ENCODE measurements at places on chromosomes 1 and 21. TPM values are rescaled to one million over a fixed set of nuclear protein-coding genes. Genes with fewer than 3 reads are reported as not detected.

GRCh38 chr1:245512181-245512888, 357.6 kb downstream of the KIF26B start:
- DNase-seq: no peak

DNA sequence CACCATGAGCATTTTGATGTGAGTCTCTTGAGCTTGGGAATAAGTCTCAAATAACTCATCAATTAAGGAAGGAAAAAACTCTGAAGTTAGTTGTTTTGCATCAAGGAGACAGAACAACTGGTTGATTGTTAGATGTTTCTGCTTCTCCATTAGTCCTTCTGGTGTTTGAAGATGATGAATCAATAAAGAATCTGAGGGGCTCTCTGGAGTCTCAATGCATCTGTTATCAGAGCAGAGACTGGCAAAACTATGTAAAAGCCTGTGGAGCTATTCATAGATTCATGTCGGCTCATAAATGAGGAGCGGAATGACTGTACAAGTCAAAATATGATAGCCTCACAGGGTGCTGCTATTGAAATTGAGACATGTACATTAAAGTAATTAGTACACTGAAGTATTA, 73.3 kb upstream of the ZC3H11B start:
- DNase-seq: no peak

DNA sequence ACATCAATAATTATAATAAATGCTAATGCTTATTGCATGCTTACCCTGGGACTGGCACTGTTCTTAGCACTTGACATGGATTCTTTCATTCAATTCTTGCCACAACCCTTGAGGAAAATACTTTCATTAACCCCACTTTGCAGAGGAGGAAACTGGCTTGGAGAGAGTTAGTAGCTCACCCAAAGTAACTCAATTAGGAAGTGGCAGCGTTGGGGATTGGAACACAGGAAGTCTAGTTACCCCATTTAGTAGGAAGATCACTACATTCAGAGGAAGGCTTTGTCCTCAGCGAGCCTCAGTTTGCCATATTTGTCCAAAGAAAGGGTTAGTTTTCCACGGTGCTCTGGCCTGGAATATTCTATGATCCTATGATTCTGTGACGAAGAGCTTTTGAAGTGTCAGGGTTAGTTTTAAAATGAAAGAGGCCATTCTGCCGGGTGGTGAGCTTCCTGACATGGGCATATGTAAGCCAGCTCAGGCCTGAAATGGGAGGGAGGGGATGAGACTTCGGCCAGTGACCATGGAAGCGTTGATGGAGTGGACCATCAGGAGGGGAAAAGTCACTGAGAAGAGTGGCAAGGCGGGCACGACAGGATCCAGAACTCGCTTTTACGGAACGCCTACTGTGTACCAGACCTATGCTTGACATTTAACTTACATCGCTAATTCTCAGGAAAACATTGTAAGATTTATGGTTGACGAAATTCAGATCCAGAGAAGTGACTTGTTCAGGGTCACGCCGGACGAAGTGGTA, 28.2 kb upstream of the EPB41 start:
- no peak for DNase-seq

DNA sequence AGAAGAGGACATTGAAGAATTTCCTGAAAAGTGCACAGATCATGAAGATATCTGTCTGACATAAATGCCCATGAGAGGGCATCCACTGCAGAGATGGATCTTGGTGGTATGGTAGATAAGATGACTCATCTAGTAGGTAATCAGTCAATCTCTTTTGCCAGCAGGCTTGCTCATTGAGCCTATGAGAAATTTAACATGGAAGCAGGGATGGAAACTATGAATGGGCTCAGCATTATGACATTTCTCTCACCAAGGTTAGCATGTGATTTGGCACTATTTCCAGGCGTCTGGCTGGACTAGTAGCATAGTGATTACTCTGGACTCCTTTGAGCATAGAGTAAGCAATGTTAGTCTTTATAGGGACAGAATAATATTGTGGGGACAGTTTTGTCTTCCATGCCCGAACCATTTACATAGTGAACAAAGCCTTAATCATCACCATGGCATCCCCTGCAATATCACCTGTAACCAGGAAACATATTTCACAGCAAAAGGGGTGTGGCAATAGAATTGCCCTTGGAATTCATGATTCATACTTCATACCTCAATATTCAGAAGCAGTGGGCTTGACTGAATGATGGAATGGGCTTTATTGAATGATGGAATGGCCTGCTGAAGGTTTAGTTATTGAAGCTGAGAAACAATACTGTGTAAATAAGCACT, 7.3 kb downstream of the OR2C3 start:
- no peak for DNase-seq

GRCh38 chr1:180155182-180155682, 563 bp downstream of the QSOX1 start:
- DNase-seq: no peak

GRCh38 chr1:93958726-93959100, 49.5 kb upstream of the GCLM start:
- no peak for DNase-seq

DNA sequence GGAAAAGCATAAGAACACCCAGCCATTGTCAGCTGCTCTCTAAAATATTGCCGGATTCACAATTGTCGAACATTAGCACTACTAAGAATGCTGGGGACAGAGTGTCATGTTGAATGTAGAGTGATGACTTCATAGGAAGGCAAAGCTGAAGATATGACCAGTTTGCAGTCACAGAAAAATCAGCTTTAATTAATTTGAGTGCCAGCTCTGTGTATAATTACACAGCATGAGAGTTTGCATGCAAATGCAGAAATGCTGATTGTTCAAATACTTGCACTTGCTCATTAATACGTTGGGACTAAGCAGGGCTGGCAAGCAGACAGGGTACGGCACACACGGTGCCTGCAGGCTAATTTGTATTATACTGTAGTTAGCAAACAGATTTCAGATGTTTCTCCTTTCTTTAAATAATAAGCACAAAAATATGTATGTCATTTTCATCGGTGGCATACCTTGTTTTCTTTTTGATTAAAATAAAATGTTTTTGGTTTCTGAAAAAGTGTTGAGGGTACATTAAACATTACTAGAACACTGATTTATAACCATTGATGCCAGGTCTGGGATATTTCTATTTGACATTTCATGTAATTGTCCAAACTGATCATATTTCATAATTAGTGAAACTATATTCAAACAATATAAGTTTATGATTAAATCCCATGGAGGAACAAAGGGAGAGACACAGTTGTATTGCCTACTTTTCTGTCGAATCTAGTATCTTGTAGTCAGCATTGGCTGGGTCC, 99.8 kb upstream of the ADGRL2 start:
- DNase-seq: no peak

GRCh38 chr1:24373710-24374109, 39.9 kb downstream of the STPG1 start:
- no peak for DNase-seq

Gene IFFO2
- 15.5 TPM for total RNA-seq

Gene CELSR2
- 3.8 TPM for total RNA-seq

Gene CFHR3
- 5.0 TPM for total RNA-seq

All from NCI-H460 (cell line).